ENCODE measurements at places on chromosomes 1 and 21.

GRCh38 chr1:83996191-83996590 is 2.7 kb downstream of the TTLL7 start:
- no peak for DNase-seq

DNA sequence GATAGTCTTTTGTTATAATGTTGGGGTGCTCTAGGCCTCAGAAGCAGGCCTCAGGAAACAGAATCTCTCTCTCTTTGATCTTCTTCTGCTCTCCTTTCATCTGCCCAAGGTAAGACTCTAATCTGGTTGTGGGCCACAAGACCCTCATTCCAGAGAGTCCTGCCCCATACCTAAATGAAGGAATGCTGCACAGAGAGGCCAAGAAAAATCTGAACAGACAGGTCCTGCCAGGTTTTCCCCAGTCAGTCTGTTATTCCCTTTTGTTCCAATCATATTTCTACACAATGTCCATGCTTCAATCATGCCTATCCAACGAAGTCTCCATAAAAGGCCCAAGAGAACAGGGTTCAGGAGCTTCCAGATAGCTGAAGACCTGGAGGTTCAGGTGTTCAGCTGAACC is 7.0 kb upstream of the CFAP45 start:
- peak; percentile 41 for DNase-seq

GRCh38 chr1:114379987-114380386 is 131.0 kb downstream of the TRIM33 start:
- no peak for DNase-seq

DNA sequence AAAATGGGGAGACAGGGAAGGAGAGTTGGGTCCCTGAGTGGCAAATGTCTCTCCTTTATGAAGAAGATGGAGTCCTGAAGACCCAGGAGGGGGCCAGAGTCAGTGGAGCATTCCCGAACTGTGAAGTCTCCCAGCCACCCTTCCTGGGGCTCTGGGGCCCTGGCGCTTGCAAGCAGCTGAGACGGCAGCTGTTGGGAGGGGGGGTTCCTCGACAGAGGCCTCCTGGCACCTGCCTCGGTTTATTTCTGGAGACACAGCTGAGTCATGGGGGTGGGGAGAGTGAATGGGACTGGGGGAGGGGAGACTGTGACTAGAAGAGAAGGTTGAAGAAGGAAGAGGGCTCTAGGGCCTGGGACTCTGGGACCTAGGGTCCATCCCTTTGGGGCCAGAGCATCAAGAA is 14.0 kb downstream of the NES start:
- DNase-seq: no peak

DNA sequence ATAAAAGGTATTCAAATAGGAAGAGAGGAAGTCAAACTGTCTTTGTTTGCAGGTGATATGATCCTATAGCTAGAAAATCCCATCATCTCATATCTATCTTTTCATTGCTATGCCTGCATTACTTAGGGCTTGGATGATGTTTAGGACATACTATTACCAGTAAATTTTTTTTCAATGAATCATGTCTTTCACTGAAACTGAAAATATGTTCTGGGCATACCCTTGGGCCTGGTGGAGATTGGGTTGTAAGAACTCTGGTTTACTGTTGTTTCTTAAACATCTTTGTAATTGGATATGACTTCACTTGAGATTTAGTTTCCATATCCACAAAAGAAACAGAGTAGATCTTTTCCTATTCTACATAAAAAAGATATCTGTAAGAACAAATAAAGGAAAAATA is 502.2 kb upstream of the PRMT6 start:
- peak; percentile 43 for DNase-seq

DNA sequence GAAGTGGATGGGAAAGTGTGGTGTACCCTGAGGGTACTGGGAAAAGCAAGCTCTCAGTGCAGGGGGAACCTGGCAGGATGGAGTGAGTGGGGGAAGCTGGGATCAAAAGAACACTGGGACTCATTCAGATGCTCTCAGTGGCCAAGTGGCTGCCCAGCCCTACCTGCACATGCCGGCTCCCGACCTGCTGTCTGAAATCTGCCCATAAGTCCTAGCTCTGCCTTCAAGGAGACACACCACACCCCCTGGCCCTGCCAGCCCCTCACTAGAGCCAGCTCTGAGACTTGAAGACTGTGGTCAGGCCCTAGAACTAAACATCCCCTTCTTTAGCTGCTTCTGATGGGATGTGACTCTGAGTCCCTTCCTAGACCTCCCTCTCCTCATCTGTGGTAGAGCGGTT is 2.2 kb downstream of the TMEM54 start:
- no peak for DNase-seq

DNA sequence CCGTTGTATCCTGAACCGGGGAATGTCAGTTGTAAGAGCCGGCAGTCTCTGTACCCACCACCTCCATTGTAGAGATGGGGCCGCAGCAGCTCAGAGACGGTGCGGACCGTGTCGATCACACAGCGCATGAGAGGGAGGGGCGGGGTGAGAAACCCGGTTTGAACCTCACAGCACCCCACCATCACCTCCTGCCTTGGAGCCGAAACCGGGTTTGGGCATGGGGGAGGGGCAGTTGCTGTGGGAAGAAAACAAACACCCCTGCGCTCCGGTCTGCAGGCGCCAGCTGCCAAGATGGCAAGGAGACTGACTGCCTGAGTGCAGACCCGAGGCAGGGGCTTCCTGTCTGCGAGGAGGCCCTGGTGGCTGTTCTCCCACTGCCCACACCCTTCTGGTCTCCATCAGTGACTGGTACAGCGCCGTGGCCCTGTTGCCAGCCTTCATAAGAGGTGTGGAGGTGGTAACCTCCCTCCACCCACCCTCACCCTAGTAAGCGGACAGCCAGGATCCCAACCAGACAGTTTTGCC is 69.2 kb upstream of the SSBP3 start:
- DNase-seq: no peak

DNA sequence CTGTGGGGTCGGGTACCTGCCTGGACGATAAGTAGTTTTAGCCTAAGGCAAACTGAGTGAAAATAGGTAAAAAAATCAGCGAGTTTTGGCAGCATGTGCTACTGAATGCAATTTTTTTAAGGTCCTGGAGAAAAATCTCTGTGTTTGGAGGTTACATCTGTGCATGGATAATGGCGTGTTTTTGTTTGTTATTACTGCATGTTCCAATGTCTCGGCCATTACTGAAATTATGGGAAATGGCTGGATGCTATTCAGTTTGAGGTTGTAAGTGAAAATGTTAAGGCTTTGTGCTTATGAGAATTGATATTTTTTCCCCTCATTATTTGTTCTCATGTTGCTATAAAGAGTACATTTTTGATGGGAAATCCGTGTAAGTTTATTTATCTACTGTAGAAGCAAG is 441.7 kb downstream of the PRDM2 start:
- no peak for DNase-seq
